ENCODE measurements at places on chromosomes 4 and X.

- no peak for DNase-seq
These were observed 21.3 kb downstream of the DIAPH2 start for GRCh38 chrX:96705905-96706304.

DNA sequence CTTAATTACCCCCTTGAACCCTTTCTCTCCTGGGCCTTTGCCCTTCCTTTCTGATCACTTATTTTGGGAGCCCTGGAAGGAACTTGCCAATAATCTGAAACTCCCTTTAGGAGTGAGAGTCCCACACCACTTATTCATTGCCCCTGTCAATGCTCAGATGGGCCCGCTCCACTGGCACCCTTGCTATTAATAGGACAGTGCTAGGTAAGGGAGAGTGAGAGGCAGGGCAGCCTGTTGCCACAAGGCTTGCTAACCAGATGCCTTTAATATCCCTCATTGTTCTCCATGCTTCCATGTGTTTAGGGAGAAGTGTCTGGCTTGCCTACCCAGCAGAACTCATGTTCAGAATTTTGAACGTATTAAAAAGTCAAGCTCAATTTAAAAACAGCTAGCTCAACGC is 1.7 kb upstream of the NHS start:
- no peak for DNase-seq

- DNase-seq = no peak
These were observed 106.9 kb upstream of the DCAF12L2 start for GRCh38 chrX:126272795-126273497.

DNA sequence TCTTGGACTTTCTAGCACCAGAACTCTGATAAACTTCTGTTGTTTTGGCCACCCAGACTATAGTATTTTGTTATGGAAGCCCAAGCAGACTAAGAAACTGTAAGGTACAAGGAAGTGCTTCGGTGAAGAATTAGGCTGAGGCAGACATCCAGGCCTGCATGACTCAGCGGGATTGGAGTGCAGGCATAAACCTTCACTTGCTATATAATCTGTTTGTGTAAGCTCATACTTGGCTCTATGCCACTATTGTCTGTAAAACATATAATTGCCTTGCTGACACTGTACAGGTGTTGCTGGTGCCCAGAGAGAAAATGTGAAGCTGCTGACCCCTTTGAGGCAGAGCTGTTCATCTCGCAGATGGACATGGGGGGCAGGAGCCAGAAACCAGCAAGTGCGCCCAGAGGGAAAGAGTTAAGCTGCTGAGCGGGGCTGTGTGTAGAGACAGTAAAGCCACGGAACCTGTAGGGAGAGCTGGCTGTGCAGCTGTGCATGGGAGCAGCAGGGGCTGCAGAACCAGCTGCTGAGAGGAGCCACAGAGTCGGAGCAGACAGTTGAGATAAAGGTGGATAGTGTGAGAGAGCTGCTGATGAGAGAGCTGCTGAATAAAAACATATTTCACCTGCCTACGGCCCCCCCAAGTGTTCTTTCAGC is 96.2 kb downstream of the RBM46 start:
- DNase-seq = no peak

- no peak for DNase-seq
These were observed 320.8 kb upstream of the RASGEF1B start for GRCh38 chr4:81792521-81792920.

- no peak for DNase-seq
These were observed 550.9 kb upstream of the NDST4 start for GRCh38 chr4:115664285-115664684.

GRCh38 chr4:86972997-86973396 is 38.2 kb downstream of the AFF1 start:
- no peak for DNase-seq

- peak; percentile 4 for DNase-seq
These were observed 45.4 kb downstream of the CXorf58 start for GRCh38 chrX:23952984-23953907.

DNA sequence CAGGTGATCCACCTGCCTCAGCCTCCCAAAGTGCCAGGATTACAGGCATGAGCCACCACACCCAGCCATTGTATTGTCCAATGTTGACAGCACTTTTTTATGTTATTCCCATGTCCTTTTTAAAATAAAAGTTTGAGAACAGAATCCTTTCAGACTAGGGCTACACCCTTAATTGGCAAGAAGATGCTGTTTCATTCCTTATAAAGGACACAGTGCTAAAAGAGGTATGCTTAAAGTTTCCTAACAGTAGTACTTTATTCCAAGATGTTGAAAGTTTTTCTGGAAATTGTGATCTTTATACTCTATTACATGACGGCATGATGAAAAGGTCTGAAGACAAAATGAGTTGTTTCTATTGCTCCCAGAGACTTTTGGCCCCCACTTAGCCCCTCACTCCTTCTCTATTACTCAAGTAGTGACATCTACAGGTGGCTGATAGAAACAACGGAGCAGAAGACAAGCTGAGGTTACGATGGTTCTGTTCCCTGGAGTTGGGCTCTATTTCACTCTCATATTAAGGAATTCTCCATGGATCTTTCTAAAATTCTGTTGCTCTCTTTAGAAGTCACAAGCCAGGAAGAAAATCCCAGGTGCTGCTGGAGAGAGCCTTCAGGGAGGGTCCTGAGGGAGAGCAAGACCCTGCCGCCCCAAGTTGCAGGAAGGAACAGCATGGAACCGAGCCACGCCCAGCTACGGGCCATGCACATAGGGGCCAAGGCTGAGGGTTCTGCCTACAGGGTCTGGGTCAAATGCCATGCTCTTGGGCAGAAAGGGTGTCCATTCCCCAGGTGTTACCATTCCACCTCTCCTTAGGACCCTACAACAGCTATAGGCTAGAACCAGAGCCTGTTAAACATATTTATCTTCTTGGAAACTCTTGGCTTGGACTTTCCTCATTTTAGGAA is 22.8 kb downstream of the RPL9 start:
- DNase-seq = no peak

DNA sequence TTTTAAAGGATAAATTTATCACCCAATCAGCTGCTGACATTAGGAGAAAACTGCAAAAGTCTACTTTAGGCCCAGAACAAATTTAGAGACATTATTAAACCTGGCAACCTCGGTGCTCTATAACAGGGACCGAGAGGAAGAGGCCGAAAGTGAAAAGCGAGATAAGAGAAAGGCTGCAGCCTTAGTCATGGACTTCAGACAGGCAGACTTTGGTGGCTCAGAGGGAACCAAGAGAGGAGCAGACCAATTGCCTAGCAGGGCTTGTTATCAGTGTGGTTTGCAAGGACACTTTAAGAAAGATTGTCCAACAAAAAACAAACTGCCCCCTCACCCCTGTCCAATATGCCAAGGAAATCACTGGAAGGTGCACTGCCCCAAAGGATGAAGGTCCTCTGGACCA is 12.8 kb upstream of the UGT2B10 start:
- no peak for DNase-seq

- no peak for DNase-seq
These were observed 10.1 kb upstream of the SH3TC1 start for GRCh38 chr4:8188743-8189550.

GRCh38 chr4:11843340-11843739 is 414.6 kb upstream of the HS3ST1 start:
- DNase-seq = no peak

DNA sequence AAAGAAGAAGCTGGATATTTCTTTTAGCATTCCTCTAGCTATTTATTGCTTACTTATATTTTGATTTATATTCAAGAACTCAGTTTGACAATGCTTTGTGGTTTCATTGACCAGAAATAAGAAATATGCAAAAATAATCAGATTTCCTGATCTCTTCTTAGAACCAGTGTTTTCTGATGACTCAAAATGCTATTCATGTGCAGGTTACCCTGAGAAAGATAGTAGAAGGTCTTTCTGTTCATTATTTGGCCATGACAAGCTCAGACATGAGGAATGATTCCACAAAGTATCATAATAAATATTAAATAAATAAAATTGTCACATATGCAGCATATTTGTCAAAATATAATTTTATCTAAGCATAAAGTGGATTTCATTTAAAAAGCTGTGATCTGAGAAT is 24.1 kb downstream of the ADH7 start:
- DNase-seq = no peak

- DNase-seq = no peak
These were observed 19.4 kb downstream of the HMX1 start for GRCh38 chr4:8852118-8852704.

GRCh38 chrX:126580877-126581276 is 28.3 kb upstream of the DCAF12L1 start:
- DNase-seq = no peak

DNA sequence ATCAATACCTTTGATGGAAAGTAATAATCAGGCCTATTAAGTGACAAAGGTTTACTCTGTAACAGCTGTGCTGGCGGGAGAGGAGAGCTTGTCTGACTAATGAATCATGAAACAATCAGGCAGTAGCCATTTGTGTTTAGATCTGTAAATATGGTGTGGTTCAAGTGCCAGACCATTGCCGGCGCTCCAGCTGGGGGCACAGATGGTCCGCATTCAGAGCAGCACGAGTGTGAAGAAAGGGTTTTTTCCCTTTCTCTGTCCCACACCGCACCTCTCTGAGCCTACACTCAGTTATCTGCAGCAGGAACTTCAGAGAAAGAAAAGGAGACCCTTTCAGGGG is 111.3 kb upstream of the PAQR3 start:
- DNase-seq = no peak

- DNase-seq = peak; percentile 62
These were observed at the start of gene NAP1L3 for GRCh38 chrX:93673056-93673868. NAP1L3 (minus strand) TSS chrX:93673578; CDS start chrX:93673304, 274 bp downstream.

GRCh38 chrX:9757366-9757765 is 8.3 kb downstream of the GPR143 start:
- no peak for DNase-seq

- DNase-seq = no peak
These were observed 110.7 kb upstream of the TLR3 start for GRCh38 chr4:185958094-185958747.
